ENCODE measurements at places on chromosomes 13 and 19. TPM values are rescaled to one million over a fixed set of nuclear protein-coding genes. Genes with fewer than 3 reads are reported as not detected.
A peak's percentile ranks its signal among the peaks of the same experiment; 100 is the strongest.

Gene CYSLTR2
- not detected for total RNA-seq

GRCh38 chr19:43605875-43606568, 5.9 kb upstream of the SRRM5 start:
- DNase-seq = no peak

- peak; percentile 7 for DNase-seq
Observed at GRCh38 chr13:74574964-74575728, 440.9 kb upstream of the KLF12 start.

DNA sequence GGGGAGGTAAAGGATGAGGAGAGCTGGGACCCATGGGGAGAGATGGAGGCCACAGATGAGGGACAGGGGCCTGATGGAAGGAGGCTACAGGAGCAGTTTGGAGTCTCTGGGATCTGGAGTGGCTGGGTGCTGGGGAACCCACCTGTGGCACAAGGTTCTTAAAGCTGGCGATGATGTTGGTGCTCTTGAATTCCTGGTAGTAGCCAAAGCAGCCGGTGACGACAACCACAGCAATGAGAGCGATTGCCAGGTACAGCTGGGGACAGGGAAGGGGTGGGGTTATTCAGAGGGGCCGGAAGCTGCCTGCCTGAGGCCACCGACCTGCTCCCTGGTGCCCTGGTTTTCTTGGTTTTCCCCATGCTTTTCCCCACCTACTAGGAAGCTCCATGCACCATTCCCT, 2.8 kb downstream of the ATP4A start:
- no peak for DNase-seq

- no peak for DNase-seq
Observed at GRCh38 chr19:45100201-45100600, 7.2 kb downstream of the PPP1R37 start.

Data from H7 (cell line).